ENCODE measurements at places on chromosomes 5 and 9.

GRCh38 chr5:87404359-87404758, 8.4 kb downstream of the CCNH start:
- no peak for DNase-seq

GRCh38 chr5:79261897-79262296, 26.0 kb downstream of the JMY start:
- DNase-seq, result no peak

DNA sequence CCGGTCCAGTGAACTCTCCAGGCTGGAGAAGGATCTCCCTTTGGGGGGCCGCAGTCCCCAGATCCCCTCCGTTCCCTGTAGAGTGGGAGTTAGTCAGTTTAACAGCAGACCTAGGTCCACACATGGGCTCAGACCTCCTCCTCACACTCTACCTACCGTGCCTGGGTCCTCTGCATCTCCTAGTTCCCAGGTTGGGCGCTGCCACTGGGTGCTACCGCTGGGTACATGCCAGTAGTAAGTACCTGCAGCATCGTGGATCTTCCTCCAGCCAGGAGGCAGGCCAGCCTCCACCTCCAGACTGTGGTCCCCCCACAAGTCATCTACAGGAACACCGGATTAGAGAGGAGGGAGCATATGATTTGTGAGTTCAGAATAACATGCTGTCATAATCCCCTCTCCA, 802 bp downstream of the APBB3 start:
- DNase-seq, result no peak

- DNase-seq, result no peak
Observed at GRCh38 chr5:33308586-33308985, 132.2 kb upstream of the TARS1 start.

DNA sequence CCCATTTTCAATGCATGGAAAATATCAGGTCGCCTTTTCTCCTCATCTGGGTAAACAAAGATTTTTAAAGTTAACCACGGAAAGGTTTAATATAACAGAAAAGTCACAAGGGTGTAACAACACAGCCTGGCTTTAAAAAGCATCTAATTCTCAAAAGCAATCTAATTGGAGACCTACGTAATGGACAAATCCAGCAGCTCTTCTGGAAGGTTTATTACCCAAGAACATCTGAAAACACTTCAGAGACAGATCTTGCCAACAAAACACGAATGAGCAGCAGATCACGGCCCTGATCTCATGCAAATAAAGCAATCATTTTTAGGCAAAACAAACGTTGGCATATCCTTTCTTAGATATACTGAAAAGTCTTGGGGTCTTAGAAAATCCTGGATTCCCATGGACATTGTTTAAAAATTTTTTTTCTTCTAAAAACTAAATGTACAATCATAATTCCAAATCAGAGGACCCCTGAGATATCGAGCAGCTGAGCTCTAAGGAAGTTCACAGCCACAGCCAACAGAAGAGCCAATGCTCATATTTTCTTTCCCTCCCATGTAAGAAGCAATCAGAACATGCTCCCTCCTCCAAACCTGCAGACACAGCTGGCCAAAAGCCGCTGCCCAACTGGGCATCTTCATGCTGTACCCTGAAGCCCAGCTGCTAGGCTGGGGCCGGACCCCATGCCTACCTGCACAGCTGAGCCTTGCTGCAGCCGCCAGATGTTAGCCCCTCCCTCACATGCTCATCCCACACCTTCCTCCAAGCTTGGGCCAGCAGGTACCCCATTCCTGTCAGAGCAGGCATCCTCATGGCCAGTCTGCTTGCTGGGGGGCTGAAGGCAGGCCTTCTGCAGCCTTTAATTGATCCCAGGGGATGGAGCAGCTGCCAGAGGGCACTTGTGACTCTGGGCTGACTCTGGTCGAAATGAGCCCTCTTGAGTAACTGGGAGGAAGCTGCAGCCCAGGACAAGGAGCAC, 11.2 kb downstream of the ANKS6 start:
- no peak for DNase-seq
